ENCODE measurements at places on chromosomes 11 and 22.

DNA sequence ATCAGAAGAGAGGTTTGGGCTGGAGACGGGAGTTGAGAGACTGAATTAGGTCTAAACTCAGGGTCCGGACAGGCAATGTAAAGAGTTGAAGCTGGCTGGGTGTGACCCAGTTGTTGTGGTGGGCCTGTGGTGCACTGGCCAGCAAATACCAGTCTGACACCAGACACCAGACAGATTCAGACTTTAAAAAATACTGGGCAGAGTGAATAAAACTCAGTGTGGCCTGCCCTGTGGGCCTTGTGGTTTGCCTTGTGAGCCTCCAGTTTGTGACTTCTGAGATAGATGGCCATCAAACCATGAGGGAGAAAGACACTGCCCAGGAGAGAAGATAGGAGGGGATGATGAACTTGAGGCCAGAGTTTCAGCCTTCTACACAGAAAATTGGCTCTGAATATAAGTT, 25.8 kb downstream of the RCN1 start:
- no peak for DNase-seq

DNA sequence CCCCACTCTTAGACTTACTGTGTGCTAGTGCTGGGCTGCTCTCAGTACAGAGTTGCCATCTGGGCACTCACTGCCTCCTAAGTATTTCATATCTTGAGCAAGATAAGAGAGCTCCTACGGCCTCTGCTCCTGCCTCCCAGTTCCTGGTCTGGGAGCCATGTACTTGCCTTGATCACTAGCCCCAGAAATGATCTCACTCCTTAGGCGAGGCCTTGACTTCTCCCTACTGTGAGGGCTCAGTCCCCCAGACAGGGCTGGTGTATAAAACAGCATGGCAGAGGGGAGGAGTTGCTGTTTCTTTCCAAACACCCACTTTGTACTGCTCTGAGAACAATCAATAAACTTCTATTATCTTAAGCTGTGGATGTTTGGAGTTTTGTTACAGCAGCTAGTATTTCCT, 47.4 kb upstream of the TP53I11 start:
- DNase-seq, result no peak

DNA sequence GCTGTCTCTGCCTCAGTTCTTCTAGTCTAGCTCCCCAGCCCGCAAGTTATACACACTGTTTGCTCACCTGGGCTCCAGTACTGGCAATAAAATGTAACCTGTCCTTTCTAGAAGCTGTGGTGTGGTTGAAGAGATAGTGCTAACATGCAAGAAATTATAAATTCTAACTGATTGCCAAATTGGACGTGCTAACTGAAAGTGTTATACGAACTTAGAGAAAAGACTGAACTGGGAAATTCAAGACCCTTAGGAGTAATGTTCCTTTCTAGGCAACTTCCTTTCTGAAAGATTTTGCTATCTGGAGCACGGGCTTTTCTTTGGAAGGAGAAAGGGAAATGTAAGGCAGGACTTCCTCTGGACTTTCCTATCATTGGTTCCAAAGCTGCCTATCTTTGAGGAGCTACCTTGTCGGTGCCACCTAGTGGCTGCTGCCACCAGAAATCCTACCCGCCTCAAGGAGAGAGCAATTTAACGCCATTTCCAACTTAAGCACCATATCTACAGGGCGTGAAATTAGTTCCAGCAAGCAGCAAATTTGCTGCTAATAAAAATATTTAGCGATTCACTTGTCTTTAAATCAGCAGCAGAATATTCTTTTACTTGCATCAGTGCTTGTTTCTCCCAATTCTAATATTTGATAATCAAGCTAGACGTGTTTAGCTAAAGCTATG, 12.7 kb upstream of the TMEM218 start:
- DNase-seq, result peak; percentile 38

- no peak for DNase-seq
Measured at GRCh38 chr11:15473954-15474837, 359.5 kb downstream of the INSC start.

- DNase-seq, result peak; percentile 1
Measured at GRCh38 chr11:103202048-103202651, 92.9 kb downstream of the DYNC2H1 start.

GRCh38 chr11:65184146-65184545, 2.4 kb downstream of the CAPN1 start:
- no peak for DNase-seq

GRCh38 chr11:44681698-44682097, 45.1 kb upstream of the TSPAN18 start:
- no peak for DNase-seq

DNA sequence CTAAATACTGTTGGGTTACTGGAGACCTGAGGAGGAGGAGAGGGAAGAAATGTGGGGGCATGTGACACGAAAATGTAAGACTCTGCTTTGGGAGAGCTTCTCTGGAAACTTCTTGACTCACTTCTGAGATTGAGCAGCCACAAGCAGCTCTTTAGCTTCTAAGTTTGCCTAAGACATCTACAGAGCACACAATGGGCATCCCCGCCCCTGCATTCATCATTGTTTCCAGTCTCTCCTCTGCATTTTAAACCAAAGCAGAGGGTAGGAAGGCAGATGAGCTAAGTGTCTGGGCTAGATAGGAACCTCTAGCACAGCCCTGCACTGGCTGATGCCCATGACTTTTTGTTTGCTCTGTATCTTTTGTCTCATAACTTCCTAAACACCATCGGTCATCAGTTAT, 2.1 kb upstream of the OR52D1 start:
- no peak for DNase-seq

- DNase-seq, result peak; percentile 89
Measured at GRCh38 chr22:36506637-36507517, at the start of gene FOXRED2. FOXRED2 (minus strand) TSS chr22:36507040; CDS start chr22:36506422, 618 bp downstream.

DNA sequence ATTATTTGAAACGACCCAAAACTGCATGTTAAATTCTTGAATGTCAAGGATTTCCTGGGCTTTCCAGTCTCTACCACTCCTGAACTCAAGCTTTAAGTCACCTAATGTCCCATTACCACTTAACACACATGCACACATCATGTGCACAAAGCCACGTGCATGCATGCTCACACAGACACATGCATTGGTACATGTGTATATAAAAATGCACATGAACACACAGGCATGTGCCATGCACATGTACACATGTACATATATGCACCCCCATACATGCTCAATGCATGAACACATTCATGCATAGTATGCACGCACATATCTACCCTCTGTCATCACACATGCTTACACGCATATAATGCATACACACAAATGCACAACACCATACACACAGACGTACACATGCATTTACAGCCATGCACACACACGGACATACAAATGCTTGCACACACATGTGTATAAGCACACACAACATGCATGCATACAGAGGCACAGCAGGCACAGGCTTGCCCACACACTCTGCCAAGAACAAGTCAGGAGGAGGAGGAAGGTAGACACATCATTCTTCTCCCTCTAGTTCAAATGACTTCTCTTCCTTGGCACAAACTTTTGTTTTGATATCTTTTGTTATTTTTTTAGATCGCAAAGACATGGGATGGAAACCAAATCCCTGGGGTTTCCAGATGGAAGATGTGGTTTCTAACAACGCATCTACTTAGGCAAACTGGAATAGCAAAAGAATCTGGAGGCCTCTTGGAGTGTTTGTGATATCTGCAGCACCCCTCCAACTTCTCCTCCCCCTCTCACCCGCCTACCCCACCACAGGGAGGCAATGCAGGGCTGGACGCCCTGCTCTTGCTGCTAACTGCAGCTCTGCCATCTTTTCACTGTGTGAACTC, 24.6 kb downstream of the RASD2 start:
- no peak for DNase-seq

GRCh38 chr11:13278609-13279486, 1.3 kb downstream of the BMAL1 start:
- no peak for DNase-seq

GRCh38 chr11:17748044-17748443, 13.5 kb downstream of the KCNC1 start:
- no peak for DNase-seq

DNA sequence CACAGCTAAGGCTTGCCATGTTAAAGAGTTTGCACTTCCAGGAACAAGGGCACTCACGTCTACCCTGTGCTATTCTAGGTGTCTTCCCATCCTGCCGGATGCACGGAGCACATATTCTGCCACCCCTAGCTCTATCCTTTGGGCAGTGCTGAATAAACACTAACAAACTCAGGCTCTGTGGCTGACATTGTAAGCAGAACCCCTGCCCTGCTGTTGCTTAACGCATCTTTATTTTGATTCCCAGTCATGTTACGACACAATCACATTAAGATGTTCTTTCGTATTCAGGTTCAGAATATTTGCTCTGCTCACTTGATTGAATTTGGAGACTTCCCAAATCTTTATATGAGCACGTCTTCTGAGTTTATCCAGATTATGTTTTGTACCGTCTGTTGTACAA, 3.7 kb upstream of the HDHD5 start:
- DNase-seq, result no peak

DNA sequence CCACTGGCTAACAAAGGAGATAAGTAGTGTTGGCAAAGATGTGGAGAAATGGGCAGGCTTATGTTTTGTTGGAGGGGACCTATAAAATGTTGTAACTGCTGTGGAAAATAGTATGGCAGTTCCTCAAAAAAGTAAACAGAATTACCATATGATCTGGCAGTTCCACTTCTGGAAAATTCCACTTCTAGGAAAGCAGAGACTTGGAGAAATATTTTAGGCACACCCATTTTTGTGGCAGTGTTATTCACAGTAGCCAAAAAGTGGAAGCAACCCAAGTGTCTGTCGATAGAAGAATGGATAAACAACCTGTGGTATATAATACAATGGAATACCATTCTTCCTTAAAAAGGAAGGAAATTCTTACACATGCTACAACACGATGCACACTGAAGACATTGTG, 57.0 kb upstream of the ADORA2A start:
- no peak for DNase-seq

DNA sequence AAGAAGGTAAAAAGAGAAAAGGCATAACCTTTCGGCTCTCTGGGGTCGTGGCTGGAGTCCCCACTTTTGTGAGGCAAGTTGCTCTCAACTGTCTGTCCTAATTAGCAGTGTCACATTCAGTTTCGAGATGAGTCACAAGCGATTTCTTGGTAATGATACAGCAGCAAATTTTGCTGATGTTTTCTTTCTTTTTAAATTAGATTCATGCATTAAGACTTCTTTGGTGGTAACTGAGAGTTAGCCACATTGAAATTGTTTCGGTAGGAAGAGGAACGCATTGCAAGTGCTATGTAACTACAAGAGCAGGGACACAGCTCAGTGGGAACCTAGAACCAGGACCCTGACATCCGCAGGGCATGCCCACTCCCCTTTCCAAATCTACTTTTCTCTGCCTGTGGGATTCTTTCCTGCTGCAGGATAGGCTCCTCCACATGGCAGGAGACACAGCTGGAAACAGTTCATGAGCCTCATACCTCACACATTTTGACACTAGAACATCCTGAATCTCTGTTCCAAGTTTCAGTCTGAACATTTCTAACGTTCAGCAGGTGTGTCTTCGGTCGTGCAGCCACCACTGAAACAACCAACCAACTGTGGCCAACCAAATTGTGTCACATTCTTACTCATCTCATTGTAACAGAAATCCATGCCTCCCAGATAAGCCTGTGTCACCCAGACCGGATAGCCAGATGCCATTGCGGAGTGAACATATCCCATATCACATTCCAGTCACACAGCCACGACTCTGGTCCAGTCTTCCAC, 987.6 kb downstream of the NTM start:
- no peak for DNase-seq

GRCh38 chr22:43944670-43945430, 10.4 kb upstream of the SAMM50 start:
- no peak for DNase-seq

- no peak for DNase-seq
Measured at GRCh38 chr11:91293119-91293518, 931.5 kb upstream of the FAT3 start.

DNA sequence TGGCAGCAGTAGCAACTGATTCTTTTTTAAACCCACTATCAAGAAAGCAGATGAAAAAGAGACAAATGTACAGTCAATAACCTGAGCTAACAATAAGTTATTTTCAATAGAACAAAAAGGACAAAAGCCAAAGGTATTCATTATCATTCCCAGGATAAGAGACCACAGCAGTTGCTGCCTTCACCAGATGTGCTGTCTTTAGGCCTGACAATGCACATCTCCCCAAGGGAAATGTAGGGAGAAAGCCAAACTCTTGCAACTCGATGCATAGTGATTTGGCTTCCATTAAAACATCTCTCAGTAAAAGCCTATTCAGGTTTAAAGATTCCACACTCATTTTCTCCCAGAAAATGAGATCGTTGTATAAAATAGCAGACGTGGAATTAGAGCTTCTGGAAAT, 210.7 kb downstream of the METTL15 start:
- no peak for DNase-seq

DNA sequence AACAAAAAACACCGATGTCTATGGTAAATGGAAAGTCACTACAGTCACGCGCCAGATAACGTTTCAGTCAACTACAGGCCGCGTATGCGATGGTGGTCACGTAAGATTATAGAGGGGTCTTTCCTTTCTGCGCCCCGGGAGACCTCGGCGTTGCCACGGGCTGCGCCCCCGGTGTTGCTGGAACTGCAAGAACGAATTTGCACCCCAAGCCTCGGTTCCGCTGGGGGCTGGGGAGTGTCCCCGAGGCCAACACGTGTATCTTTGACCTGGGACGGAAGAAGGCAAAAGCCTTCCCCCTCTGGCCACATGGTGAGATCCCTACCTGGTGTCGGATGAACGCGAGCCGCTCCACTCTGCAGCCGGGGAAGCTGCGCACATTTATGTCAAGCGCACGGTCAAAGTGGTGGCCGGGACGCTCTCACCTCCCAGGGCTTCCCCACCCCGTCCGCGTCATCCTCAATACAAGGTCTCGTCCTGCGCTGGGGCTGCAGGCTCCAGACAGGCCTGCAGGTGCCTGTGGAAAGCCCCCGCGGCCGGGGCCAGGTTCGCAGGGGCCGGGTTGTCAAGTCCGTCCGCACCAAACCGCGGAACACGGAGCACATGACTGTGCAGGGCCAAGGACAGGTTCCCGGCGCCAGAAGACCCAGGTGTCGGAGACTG, 29.3 kb upstream of the APLP2 start:
- no peak for DNase-seq

GRCh38 chr11:70556884-70557741, 158.8 kb downstream of the CTTN start:
- no peak for DNase-seq

- no peak for DNase-seq
Measured at GRCh38 chr22:43343670-43344519, 723 bp upstream of the SCUBE1 start.

- DNase-seq, result no peak
Measured at GRCh38 chr11:64008914-64009633, 22.8 kb downstream of the OTUB1 start.

- no peak for DNase-seq
Measured at GRCh38 chr11:112418438-112418837, 157.8 kb upstream of the PLET1 start.

Data from CD4-positive, alpha-beta T cell treated with Interleukin-1 beta for 1 hour (primary cell).